ENCODE measurements at places on chromosomes 5 and 9.

DNA sequence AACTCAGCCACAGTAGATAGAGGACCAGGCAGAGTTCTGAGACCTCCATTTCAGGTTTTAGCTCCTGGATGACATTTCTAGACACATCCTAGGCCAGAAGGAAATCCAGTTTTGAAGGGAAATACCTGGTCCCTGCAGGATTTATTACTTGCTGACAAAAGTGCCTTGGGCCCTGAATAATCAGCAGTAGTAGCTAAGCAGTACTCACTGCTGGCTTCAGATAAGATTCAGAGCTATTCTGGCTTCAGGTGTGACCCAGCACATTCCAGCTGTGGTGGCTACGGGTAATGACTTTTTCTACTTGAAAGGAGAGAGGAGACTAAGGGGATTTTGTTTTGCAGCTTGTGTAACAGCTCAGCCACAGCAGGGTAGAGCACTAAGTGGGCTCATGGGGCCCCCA is 34.0 kb downstream of the NDUFAF2 start:
- DNase-seq = no peak

DNA sequence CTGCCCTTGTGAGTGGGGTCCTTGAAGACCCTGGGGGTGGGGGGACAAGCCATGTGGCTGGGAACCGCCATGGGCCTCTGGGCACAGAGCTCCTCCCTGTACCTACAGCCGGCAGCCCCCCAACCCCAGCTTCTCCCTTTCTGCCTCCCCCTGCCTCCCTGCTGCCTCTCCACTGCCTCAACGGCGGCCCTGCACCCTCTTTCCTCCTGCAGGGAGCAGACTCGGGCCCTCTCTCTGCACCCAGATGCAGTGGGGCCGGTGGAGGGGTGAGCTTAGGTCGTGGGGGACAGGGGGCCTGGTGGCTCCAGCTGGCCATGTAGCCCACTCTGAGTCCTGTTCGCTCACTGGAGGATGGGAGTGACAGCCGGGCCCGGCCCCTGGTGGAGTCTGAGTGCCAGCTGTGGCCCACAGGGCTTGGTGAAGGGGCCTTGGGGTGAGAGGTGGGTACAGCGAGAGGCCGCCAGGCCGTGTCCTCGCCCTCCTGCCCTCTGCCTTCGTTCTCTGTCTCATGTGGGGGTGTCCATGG is 139.3 kb upstream of the COL5A1 start:
- DNase-seq = no peak

DNA sequence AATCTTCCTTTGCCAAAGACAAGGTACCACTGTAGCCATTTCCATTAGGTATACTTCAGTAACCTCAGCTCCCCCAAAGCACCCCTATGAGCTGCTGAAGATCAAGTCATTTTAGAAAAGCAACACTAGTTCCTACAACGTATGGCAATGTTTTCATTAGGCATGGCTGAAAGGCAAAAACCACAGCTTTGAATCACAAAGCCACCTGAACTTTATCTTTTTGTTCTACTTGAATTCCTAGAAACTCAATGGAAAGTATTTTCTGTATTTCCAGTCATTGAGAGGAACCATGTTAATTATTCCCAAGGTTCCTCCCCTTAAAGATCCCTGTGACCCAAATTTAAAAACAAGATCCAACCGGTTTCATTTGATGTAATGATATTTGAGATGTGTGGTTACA is 152.1 kb downstream of the EFNA5 start:
- no peak for DNase-seq

GRCh38 chr9:126673689-126674364 is 60.1 kb downstream of the LMX1B start:
- no peak for DNase-seq

- DNase-seq = no peak
These were observed 22.3 kb downstream of the RPS23 start for GRCh38 chr5:82255844-82256243.

DNA sequence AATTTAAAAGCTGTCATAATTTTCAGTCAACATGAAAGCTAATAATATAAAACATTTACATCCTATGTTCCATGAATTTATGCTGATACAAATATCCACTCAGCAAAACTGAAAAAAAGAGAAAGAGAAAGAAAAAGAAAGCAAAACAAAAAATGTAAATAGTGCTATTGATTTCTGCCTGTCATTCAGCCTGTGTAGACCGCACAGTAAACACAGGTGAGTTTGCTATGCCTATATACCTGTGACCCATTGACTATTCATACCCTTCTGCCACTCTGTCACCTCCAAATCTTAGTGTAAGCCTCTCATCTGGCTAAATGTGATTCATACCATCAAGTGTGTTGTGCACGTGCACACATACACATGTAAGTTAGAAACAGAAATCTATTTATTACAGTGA is 359.0 kb upstream of the RORB start:
- DNase-seq = no peak

GRCh38 chr9:36676778-36677485 is 104.2 kb downstream of the MELK start:
- no peak for DNase-seq

- no peak for DNase-seq
These were observed 315.6 kb upstream of the DAB2 start for GRCh38 chr5:39740404-39740803.

DNA sequence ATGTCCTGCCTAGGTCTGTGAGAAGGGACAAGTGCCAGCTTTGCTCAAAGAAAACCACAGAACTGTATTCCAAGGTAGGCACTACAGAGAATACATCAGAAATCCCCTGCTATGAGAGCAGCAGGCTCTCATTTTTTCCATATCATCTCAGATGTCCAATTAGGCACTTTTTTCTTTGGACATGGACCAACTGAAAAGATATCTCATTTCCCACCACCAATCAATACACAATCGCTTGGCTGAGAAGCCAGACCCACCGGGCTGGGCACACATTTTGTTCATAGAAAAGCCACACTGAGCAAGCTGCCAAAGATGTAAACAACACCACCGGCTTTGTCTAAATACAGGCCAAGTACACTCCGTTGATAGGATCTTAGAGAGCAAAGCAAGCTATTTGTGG is 25.9 kb downstream of the STOM start:
- no peak for DNase-seq

- no peak for DNase-seq
These were observed 31.6 kb downstream of the SLC6A7 start for GRCh38 chr5:150221471-150221870.

GRCh38 chr9:135804581-135805421 is 102.5 kb downstream of the CAMSAP1 start:
- DNase-seq = no peak

DNA sequence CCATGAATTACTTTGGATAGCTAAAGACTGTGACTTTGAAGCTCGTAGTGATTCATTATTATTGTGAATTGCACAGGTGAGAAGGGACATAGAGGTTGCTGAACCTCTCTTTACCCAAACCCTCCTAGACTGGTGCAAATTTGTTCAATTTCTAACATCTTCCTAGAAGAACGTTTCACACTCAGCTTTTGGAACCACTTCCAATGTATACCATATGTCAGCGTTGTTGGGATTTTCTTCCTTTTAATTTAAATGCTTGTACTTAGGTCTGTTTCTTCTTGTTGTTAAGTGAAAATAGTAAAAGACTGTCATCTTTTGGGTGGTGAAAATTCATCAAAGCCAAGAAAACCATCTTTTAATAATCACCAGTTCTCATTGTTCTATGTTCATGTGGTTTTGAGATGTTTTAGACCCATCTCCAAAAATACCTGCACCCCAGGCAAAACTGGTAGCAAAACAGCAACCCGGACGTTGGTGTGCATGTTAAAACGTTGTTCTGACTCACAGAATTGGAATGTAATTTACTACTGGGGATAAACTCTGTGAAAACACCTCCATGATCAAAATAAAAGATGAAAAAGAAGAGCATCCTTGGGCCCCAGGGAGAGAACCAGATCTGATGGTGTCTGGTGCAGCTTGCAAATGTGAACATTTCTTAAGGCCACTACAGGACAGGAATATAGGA is 238.3 kb downstream of the NPR3 start:
- no peak for DNase-seq

DNA sequence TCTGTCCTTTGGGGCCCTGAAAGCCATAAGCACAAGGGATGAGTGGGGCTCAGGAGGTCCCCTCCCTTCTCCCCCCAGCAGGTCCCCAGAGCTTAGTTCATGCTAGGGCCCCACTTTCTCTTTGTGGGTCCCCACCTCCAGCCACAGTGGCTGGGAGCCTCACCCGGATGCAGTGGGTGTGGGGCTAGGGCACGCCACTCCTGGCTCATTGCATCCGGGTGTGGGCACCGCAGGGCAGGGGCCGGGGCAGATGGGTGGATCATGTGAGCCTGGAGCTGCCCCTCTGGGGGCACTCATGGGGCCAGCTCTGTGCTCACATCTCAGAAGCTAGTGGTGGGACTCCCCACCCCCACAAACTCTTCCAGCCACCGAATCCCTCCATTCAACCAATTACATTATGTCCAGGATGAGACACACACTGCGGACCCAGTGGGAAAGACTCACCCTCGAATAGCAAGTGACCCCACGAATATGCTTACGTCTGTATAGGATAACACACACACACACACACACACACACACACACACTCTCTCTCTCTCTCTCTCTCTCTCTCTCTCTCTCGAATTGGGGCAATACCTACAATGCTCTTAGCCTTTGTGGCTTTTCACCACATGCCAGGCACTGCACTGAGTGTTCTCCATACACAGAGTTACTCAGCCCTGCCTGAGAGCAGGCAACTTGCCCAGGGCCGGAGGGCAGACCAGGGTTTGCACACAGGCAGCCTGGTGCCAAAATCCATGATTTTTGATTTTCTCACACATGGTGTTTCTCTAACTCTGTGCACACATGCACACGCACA is 16.8 kb upstream of the PHYKPL start:
- no peak for DNase-seq

GRCh38 chr9:71767776-71768321 is 464 bp downstream of the CEMIP2 start:
- DNase-seq = no peak

GRCh38 chr5:172801179-172801671 is 30.2 kb upstream of the DUSP1 start:
- DNase-seq = no peak

- DNase-seq = no peak
These were observed 275.0 kb downstream of the NR2F1-AS1 start for GRCh38 chr5:93305984-93306383.

DNA sequence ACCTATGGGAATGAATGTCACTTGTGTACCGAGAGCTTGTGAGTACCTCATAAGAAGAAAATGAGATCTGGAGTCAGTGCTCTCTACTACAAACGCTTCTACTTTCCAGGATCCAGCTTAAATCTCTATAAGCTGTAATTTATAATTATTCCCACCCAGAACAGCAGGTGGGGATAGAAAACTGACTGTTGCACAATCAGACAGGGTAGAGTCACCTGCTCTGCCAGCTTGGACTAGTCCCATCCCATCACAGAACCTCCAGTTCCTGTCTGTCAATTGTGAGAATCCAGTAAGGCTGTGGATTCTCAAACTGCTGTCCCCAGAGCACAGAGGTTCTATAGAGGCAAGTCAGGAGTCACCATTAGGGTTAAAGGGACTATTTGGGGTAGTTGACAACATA is 2.0 kb downstream of the SPINK7 start:
- DNase-seq = no peak

DNA sequence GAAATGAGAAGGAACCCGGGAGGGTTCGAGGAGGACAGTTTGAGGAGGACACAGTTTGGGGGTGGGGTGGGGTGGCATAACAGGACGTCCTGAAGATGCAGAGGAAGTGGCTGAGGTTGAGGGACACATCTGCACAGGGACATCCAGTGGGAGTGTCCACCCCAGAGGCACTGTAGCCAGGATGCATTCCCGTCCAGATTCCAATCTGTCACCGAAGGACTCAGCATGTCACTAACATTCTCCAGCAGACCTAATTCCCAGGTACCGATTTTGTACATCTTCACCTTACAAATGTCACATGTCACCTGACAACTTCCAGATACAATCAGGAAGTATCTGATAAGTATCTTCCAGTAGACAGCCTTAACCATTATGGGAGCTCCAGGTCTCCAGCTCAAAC is 42.6 kb downstream of the EPB41L4B start:
- DNase-seq = no peak

GRCh38 chr9:81719972-81720371 is 30.6 kb upstream of the TLE1 start:
- no peak for DNase-seq

GRCh38 chr5:173746047-173746646 is 129.7 kb upstream of the BOD1 start:
- no peak for DNase-seq

DNA sequence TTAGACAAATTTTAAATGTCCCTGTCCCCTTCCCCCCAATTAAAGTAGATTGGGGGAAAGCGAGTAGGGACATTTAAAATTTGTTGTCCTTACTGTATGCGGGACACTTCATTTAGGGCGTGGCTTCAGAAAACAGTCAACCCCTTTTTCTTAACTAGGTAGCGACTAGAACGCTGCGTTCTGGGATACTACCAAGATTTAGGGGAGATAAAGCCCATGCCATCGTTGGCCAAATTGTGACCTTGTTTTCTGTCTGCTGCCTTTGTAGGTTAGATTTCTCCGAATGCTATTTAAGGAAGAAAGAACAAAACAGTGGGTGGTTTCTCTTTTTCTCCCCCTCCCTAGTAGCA is 1.2 kb downstream of the CKS2 start:
- no peak for DNase-seq

DNA sequence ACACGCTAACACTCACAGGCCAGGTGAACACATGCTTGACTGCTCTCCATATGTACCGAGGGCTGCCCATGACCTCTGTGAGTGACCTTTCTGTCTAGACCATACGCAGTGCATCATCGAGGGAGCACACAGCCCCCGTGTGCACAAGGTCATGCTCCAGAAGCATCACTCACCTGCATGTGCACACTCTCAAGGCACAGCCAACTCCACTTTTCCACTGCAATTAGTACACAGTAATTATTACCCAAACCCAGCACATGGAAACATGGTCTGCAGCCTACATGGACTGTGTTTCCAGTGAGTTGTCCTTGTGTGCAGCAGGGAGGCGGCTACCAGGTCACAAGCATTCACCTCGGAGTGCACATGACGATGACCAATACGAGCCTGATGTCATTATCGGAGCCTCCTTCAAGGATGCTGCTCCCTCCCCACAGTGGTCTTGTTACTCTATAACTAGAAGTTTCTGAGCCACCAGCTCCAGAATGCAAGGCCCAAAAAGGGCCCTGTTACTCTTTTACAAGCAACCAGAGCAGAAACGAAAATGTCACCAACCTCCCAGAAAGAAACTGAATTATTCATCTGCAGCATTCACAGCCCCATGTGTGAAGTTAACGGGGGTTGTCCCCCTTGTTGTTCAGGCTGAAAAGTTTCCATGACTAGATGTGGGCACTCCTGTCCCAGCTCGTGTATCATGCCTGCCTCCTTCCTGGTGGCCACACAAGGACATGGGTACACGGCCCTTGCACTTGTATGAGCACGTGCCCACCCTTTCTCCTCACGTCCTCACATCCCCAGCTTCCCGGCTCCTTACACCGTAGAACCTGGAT is 31.2 kb downstream of the SEMA4D start:
- no peak for DNase-seq

DNA sequence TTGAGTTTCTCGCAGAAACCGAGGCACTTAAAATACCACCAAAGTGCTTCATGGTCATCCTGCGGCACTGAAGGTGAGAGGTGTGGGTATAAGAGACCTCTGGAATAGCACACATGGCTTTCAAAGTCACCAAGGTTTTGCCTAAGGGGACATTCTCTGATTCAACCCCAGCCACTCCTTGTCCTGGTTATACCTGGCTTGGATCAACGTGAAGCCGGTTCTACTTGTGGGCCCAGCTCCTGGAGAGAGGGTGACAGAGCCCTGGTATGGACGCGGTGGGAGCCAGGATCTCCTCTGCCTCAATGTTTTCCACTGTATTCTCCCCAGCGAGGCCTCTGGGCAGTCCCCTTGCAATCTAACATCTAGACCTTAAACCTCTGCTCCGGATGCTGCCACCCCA is 132.0 kb downstream of the FSTL4 start:
- DNase-seq = no peak
